PC-3 (cell line): ENCODE measurements at places on chromosomes 12 and 14. TPM values are rescaled to one million over a fixed set of nuclear protein-coding genes. Genes with fewer than 3 reads are reported as not detected.

CD27 gene
- total RNA-seq = not detected in 2 replicates

MANSC4 gene
- 1.9 and 4.1 TPM in 2 replicates for total RNA-seq

HNF1A gene
- not detected in 2 replicates for total RNA-seq

SDR9C7 gene
- not detected in 2 replicates for total RNA-seq

SOX5 gene
- total RNA-seq = not detected in 2 replicates

ACRBP gene
- 0.77 TPM in 1 of 2 replicates, not detected in the other for total RNA-seq

HOXC9 gene
- total RNA-seq = 1.5 and 1.8 TPM in 2 replicates

LUM gene
- total RNA-seq = 0.15 TPM in 1 of 2 replicates, not detected in the other

MON2 gene
- 19.1 and 32.0 TPM in 2 replicates for total RNA-seq

TCP11L2 gene
- total RNA-seq = 10.1 and 12.1 TPM in 2 replicates

C14orf39 gene
- 0.17 and 0.47 TPM in 2 replicates for total RNA-seq

C12orf50 gene
- not detected in 2 replicates for total RNA-seq

WNT5B gene
- total RNA-seq = 1.7 and 2.2 TPM in 2 replicates
